GM23248 (cell line): ENCODE measurements at places on chromosomes 11 and 22. TPM values are rescaled to one million over a fixed set of nuclear protein-coding genes. Genes with fewer than 3 reads are reported as not detected.

DNA sequence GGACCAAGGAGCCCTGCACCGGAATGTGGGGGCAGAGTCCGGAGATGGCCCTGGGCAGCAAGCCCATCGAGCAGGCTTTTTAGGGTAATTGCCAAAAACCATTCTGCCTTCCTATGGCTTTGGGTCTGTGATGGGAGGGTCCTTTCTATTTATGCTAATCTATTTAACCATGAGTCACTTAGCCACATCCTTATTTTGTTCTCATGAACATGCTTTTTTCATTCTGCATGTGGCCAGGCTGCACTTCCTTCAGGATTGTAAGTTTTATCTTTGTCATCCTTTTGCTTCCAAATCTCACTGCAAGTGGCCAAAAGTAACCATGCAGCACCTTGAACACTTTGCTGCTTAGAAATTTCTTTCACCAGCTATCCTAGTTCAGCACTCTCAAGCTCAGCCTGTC lies 88.3 kb downstream of the EFCAB6 start:
- DNase-seq, result peak; percentile 33
- H3K4me3 ChIP-seq, result no peak overlapping the region
- H3K27ac ChIP-seq, result no peak overlapping the region
- no peaks in the 10 kb centered on the region for H3K27me3 ChIP-seq
- no peaks in the 10 kb centered on the region for H3K36me3 ChIP-seq

The COMT gene
- total RNA-seq, result 423 and 490 TPM in 2 replicates

DNA sequence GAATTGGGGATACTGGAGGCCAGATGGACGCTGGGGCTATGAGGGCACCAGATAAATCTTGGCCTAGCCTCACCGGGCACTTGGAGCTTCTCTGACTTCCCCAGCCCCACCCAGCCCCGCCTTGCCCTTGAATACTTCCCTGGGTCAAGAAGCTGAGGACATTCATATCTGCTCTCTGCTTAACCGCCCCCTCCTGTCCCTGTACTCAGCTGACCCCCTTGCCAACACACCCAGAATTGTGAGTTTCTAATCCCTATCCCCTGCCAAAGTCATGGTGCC lies 22.0 kb downstream of the FADS3 start:
- H3K4me3 ChIP-seq, result no peak overlapping the region
- H3K27ac ChIP-seq, result no peak overlapping the region
- no peak for DNase-seq
- no peaks in the 10 kb centered on the region for H3K36me3 ChIP-seq

The MPPED1 gene
- total RNA-seq, result not detected in 2 replicates

DNA sequence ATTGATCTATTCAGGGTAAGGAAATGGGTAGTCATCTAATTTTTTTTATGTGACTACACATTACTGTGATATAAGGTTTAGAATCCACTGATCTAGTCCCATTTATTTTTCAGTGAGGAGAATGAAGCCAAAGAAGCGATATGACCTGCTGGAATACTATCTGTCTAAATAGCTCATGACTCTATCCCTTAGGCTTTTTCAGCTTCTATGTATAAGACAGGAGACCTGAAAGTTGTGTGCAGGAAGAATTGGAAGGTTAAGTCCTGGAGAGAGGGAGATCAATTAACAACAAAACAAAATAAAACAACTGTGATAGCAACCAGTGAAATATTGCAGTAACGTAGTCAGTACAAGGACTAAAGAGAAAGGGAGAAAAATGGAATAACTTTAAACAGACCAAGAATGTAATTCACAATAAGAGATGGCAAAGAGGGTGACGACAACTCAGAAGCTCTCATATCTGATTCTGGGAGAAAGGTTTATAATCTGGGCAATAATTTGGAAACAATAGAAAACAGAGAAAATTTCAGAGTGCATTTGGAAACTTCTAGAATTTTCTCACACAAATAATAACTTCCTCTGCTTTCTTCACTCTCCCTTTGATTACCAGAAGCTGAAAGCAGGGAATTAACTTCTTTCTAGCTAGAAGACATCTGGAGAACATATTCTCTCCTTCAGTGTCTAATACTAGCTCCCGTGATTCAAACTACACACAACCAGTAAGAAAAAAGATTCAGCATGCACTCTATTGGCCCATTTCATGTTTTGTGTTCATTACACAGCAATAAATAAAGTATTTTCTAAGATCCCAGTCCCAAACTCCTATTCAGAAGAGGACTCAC lies 19.2 kb upstream of the CASP12 start:
- H3K27me3 ChIP-seq, result no peaks in the 10 kb centered on the region
- no peak for DNase-seq
- H3K4me3 ChIP-seq, result peak overlapping the region; percentile 69

- H3K36me3 ChIP-seq, result no peaks in the 10 kb centered on the region
- no peak overlapping the region for H3K27ac ChIP-seq
- H3K27me3 ChIP-seq, result no peaks in the 10 kb centered on the region
- DNase-seq, result no peak
- no peaks in the 10 kb centered on the region for H3K4me1 ChIP-seq
Observed at GRCh38 chr11:2675540-2675939, 24.3 kb downstream of the KCNQ1OT1 start.

The APOA1 gene
- not detected in 2 replicates for total RNA-seq

GRCh38 chr11:77046060-77046501 lies 11.9 kb downstream of the B3GNT6 start:
- DNase-seq, result peak; percentile 50
- no peaks in the 10 kb centered on the region for H3K27me3 ChIP-seq
- H3K27ac ChIP-seq, result no peak overlapping the region
- H3K36me3 ChIP-seq, result no peaks in the 10 kb centered on the region
- H3K4me1 ChIP-seq, result no peaks in the 10 kb centered on the region; the same call in 1 of the 2 replicates
- H3K4me3 ChIP-seq, result no peak overlapping the region

DNA sequence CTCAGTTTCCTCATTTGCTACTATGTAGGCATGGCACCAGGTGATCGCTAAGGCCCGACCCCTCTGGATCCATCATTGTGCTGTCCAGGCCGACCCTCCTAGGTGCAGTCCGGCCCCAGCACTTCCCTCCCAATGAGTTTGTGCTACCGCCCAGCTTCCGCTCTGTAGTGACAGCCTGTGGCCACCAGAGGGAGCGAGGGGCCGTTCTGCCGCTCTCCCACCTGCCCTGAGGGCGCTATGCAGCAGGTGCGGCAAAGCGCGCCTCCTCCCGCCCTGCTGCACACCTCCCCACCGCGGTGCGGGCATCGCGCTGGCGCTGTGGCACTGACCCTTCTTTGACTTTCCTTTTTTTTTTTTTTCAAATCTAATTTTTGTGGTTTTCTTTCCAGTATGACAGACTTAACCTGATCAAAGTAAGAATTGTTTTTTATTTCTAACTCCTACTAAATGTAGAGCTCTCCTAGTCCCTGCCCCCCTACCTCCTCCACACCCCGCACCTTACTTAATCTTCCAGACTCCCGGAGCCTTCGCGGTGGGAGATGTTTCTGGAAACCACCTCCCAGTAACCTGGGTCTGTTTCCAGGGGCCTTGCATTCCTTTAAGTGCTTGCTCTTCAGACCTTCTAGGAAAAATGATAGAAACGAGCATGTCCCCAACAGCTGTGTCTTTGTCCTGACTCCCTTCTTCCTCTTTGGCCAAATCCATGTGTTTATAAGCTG lies 73.7 kb downstream of the SCN3B start:
- peak; percentile 68 for DNase-seq
- H3K4me1 ChIP-seq, result peaks cover 6% of the 10 kb centered on the region
- no peak overlapping the region for H3K4me3 ChIP-seq

The MB gene
- not detected in 2 replicates for total RNA-seq
